ENCODE measurements at places on chromosomes 16 and 17. TPM values are rescaled to one million over a fixed set of nuclear protein-coding genes. Genes with fewer than 3 reads are reported as not detected.

Gene TP53TG3
- not detected for total RNA-seq

Gene BRICD5
- total RNA-seq: 8.7 TPM

Gene CA4
- 11.4 TPM for total RNA-seq

Gene AHSP
- total RNA-seq: not detected

Gene KRTAP29-1
- not detected for total RNA-seq

Gene LITAFD
- not detected for total RNA-seq

Data from type B pancreatic cell (in vitro differentiated cells).